Activated naive CD4-positive, alpha-beta T cell treated with anti-CD3 and anti-CD28 coated beads for 36 hours (primary cell): ENCODE measurements at places on chromosomes 11 and 22. TPM values are rescaled to one million over a fixed set of nuclear protein-coding genes. Genes with fewer than 3 reads are reported as not detected.

Gene PI4KA
- total RNA-seq, result 55.0 TPM

Gene SNX15
- 8.9 TPM for total RNA-seq

DNA sequence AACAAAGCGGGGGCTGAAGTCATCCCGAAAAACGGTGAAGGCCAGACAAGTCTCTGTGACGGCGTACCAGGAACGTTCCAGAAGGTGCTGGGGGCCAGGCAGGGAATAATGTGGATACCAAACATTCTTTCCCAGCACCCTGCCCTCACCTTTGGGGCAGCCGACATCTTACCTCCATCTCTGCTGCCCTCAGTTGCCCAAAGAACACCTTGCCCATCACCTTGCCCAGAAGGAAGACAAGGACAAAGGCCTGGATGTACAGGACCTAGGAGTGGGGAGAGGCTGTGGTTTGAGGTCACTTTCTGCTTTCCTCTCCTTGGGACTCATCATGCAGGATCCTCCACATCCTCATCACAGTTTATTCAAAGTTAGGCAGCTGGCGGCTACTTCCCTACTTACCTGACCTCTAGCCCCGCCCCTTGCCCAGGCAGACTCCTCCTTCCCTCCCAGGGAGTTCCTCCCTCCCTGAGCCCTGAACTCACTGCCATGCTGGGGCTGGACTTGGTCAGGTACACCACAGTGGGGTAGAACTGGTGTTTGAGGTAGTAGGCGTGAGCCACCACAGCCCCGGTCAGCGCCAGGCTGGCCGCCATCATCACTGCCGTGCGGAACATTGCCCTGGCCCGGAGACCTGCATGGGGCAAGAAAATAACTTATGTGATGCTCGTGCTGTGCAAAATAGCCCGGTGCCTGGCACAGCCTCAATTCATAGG lies 1.2 kb downstream of the SYVN1 start:
- peak; percentile 68 for DNase-seq

Gene MRPL11
- total RNA-seq, result 144 TPM

DNA sequence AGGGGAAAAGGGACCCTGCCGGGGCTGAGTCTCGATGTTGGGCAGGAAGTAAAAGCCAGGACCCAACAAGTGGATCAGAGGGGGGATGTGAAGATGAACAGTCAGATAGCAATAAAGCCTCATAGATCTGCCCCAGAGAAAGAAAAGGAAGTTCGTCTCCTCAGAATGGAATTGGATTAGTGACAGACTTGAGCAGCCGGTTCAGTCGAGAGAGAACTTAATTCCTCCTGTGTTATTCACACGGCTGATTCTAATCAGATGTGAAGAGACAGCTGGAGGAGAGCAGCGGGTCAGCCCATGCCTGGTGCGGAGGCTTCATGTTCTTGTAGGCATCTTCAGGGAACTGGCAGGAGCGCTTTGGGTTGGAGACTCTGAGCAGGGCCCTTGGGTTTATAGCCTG lies 29.3 kb upstream of the CABP7 start:
- no peak for DNase-seq

Gene BRD1
- 27.0 TPM for total RNA-seq

Gene KDM4D
- 1.7 TPM for total RNA-seq

DNA sequence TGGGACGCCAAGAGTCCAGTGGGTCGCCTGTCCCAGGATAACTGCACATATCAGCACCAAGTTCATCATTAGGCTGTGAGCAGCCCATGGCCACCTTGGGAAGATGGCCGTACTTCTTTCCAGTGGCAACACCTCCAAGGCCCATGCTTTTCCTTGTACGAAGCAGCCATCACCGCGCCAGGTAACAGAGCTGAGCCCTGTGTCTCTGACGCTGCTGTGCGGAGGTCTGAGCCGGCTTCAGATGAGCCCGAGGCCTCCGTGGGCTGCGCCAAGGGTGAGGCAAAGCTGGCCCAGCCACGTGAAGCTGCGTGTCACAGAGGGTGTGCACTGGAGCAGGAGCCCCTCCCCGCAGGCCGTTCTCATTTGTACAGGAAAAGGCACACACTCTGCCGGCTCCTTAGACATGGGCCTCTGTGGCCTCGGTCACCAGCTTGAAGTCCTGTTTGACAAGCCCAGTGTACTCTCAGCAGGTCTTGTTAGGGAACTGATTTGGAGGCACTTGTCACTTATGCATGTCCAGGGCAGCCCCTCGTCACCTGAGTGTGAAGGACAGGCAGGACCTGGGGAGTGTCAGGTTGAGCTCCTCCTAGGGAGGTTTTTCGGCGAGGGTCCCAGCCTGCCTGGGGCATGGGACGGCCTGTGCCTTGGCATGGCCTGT lies 401.5 kb downstream of the TBC1D22A start:
- no peak for DNase-seq

- DNase-seq, result no peak
Observed at GRCh38 chr11:65356394-65356972, 1.9 kb downstream of the TIGD3 start.

Gene MS4A4A
- not detected for total RNA-seq

DNA sequence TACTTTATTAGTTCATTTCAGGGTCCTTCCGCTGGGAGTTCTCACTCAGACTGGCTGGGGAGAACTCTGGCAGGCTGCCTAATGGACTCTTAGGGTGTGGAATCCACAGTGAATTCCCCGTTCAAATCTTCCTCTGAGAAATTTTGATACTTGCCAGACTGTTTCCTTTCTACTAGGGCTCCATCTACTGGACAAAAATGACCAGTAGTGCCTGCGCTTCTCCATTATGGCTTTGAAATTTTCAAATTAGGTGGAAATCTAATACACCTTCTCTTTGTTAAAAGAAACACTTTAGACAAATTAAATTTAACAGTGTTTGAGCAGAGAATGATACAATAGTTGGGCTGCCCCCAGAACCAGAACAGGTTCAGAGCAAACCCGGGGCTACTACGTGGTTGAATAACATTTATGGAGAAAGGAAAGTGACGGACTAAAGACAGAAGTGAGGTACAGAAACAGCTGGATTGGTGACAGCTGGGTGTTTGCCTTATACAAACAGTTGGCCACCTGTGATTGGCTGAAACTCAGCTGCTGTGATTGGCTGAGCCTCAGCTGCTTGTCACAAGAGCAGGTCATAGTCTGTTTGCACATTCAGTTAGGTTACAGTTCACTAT lies 52.9 kb upstream of the FDX1 start:
- DNase-seq, result peak; percentile 47

Gene SCGB1C1
- total RNA-seq, result not detected

GRCh38 chr11:128302425-128303186 lies 284.8 kb downstream of the ETS1 start:
- peak; percentile 79 for DNase-seq

- no peak for DNase-seq
Observed at GRCh38 chr22:39525658-39525975, 5.3 kb downstream of the ATF4 start.

Gene TRPM5
- not detected for total RNA-seq

Gene GLYAT
- not detected for total RNA-seq

Gene FUT4
- 2.9 TPM for total RNA-seq

GRCh38 chr22:20550057-20550817 lies 42.8 kb downstream of the MED15 start:
- DNase-seq, result peak; percentile 32

Gene SERPING1
- total RNA-seq, result 0.43 TPM

DNA sequence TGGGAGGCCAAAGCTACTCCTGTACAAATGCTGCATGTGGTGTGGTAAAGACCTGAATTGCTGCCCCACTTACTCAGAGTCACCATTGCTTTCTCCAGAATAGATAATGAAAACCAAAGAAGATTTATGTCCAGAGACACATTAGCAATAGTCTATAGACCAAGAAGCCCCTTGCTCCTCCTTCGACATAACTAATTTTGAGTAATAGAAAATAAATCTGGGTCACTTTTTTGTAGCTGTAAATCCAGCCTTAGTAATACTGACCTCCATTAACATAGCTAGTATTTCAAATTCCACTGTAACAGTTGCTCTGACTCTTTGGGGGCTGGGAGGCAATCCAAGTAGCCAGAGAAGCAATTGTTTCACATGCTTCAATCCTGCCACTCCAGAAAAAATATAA lies 145.9 kb downstream of the MAML2 start:
- no peak for DNase-seq

- DNase-seq, result peak; percentile 24
Observed at GRCh38 chr22:48968201-48968959, 859.3 kb downstream of the BRD1 start.

GRCh38 chr22:45240810-45241631 lies at the start of gene KIAA0930:
Gene KIAA0930 (minus strand): TSS chr22:45240894. CDS start chr22:45240703, 191 bp downstream.
- peak; percentile 82 for DNase-seq

- peak; percentile 49 for DNase-seq
Observed at GRCh38 chr11:68690671-68691401, 6.5 kb downstream of the GAL start.

GRCh38 chr11:22763166-22763565 lies 66.4 kb downstream of the SVIP start:
- DNase-seq, result no peak

Gene PATE4
- not detected for total RNA-seq
